ENCODE measurements at places on chromosomes 16 and 17.

- DNase-seq, result no peak
Observed at GRCh38 chr16:75228143-75228976, 9.6 kb downstream of the CTRB1 start.

GRCh38 chr17:44266402-44267164 is 1.4 kb downstream of the SLC4A1 start:
- no peak for DNase-seq

DNA sequence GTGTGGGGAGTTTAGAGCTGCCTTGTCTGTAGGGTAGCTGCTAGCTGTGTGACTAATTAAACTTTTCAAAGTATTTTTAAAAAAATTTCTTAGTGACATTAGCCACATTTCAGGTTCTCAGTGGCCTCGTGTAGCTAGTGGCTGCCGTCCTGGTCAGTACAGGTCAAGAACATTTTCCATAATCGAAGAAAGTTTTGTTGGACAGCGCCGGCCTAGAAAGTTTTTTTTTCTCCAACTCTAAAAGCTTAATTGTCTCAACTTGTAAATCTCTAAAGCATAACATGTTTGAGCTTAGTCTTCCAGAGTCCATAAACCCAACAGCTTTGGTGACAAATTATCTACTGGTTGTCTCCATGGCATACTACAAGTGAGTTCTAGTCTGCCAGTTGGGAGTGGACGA is 4.3 kb downstream of the AKAP1 start:
- DNase-seq, result no peak

DNA sequence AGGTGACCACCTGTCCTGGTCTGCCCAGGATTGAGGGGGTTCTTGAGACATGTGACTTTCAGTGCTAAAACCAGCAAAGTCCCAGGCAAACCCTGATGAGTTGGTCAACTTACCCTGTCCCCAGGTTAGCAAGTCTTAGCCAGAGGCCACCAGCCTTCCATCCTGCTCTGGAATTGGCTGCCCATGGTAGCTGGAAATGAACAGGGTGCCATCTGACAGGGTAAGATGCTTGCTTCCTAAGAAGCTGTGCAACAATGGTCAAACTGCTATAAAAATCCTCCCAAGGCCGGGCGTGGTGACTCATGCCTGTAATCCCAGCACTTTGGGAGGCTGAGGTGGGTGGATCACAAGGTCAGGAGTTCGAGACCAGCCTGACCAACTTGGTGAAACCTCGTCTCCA is 22.8 kb upstream of the MTMR4 start:
- no peak for DNase-seq

DNA sequence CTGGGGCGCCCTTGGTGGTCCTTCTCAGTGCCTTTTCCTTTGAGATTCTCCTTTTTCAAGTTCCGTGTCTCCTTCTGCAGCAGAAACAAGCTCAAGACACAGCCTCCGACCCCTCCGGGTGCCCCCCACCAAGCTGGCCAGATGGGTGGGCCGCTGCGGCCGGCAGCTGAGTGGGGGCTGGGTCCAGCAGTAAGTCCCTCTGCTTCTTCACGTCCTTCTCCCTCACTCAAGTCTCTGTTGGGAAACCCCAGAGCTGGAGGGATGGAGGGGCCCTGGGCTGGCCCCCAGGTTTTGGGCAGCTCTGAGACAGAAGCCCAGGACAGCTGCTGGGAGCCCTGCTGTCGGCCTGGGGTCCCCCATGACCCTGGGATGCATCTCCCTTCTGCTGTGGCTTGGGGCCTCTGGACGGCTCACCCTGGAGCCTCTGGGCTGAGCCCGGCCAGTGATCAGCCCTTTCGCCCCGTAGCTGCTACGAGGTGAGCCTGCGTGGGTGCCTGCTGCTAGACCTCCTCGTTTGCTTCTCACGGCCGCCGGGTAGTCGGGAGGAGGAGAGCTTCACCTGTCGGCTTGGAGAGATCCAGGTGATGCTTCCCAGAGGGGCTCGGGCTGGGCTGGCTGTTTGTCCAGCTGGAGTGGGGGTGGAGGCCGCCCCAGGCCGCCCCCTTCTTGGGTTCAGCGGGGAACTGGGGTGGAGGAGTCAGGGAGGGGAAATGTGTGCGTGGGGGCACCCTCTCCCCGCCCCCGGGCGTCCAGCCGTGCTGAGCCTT is 10.7 kb downstream of the ENGASE start:
- DNase-seq, result no peak

- DNase-seq, result no peak
Observed at GRCh38 chr16:57306676-57307341, 22.3 kb upstream of the PLLP start.

- peak; percentile 38 for DNase-seq
Observed at GRCh38 chr17:43740541-43740940, 18.1 kb downstream of the SOST start.

GRCh38 chr17:66540131-66540781 is 237.8 kb downstream of the PRKCA start:
- peak; percentile 93 for DNase-seq

- DNase-seq, result no peak
Observed at GRCh38 chr16:74939688-74940087, 45.2 kb downstream of the WDR59 start.

DNA sequence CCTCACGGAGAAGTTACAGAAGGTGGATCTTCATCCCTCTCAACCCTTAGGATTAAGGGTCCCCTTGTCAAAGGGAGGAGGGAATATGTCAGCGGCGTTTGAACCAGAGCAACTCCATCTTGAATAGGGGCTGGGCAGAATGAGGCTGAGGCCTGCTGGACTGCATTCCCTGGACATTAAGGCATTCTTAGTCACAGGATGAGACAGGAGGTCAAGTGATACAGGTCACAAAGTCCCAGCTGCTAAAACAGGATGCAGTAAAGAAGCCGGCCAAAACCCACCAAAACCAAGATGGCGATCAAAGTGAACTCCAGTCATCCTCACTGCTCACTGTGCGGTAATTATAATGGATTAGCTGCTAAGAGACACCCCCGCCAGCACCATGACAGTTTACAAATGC is 36.7 kb downstream of the RBFOX3 start:
- no peak for DNase-seq

DNA sequence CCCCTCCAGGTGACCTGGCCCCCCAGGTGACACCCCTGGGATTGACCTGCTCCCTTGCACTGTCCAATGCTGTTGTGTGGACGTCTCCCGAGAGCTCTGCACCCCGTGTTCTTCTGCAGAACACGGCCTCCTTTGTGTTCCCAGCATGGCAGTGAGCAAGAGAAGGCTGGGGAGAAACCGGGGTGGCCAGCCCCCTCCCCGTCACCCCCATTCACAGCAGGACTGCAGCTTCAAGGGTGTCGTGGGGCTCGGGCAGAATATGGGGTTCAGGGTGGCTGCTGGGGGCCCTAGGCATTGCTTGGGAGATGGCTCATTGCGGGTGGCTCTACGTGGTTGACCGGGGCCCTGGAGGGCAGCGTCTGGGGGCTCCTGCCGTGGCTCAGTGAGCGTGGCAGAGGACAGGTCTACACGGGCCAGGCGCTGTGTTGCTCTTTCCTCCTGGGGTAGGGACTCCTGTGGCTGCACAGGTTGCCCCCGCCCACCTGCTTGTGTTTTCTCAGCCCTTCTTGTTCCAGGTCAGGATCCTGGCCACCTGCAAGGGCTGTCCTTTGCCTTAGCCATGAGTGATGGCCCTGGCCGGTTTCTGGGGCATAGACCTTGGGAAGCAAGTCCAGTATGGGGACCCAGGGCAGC is 12.5 kb downstream of the GSE1 start:
- no peak for DNase-seq

- DNase-seq, result peak; percentile 88
Observed at GRCh38 chr17:38742411-38743308, 5.5 kb downstream of the PCGF2 start.

DNA sequence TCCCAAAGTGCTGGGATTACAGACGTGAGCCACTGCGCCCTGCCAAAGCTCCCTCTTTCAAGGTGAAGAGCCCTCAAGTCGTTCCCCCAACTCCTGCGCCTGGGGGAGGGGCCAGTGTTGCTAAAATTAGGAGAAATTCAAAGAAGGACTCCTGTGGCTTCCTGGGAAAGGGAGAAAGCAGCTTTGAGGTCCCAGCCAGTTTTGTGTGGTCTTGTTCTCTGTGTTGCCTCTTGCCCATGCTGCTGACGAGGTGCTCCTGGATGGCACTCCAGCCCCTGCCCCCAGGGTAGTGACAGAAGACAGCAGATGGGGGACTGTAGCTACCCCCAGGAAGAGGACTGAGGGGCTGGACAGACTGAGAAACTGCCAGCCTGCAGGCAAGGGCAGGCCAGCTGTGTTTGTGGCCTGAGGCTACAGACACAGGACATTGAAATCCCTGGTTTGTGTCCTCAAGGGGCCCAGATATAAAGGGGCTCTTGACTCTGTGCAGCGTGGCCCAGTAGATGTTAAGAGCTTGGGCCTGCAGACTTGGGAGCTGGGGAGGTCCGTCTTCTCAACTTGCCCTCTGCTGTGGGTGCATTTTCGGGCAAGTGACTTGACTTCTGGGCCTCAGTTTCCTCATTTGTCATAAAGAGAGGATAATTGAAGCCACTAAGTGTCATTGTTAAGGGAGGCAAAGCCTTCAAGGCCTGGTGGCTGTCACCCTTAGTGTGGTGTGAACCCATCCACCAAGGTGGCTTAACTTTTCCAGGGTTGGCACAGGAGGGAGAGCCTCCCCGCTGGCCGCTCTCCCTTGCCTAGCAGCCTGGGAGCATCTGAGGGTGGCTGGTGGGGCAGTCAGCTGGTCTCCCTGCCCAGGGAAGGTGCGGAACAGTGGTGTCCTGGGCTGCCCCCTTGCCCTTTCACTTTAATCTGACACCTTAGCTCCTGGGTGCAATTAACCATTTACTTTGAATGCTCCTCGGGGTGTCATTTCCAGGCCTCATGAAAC is 4.1 kb downstream of the UBALD2 start:
- DNase-seq, result no peak

DNA sequence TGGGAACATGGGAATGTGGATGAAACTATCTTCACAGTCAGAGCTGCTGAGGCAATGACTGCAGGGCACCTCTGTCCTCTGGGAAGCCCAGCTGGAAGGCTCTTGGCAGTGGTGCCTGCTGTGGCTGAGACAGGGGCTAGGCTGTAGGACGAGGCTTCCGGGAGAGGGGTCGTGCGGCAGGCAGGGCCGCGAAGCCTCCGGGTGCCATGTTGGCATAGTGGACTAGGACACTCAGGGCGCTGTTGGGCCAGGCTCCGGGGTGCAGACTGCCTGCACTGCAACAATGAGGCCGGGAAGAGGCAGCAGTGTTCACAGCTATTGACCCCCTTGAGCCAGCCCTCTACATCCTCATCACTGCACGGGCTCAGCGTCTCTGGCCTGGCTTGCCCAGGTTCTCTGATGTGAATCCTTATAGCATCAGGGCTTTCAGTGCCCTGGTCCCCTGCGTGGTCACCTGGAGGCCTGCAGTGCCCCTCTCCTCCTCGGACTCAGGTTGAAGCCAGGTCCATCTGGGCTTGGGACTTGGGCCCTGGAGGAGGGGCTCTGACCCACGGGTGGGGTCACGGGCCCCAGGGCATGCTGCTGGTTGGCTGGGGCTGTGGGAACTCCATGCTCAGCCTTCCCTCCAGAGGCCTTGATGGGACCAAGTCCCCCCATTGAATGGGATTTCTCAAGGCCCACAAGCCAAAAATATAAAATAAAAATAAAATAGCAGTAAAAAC is 91.6 kb downstream of the TNFRSF13B start:
- no peak for DNase-seq

DNA sequence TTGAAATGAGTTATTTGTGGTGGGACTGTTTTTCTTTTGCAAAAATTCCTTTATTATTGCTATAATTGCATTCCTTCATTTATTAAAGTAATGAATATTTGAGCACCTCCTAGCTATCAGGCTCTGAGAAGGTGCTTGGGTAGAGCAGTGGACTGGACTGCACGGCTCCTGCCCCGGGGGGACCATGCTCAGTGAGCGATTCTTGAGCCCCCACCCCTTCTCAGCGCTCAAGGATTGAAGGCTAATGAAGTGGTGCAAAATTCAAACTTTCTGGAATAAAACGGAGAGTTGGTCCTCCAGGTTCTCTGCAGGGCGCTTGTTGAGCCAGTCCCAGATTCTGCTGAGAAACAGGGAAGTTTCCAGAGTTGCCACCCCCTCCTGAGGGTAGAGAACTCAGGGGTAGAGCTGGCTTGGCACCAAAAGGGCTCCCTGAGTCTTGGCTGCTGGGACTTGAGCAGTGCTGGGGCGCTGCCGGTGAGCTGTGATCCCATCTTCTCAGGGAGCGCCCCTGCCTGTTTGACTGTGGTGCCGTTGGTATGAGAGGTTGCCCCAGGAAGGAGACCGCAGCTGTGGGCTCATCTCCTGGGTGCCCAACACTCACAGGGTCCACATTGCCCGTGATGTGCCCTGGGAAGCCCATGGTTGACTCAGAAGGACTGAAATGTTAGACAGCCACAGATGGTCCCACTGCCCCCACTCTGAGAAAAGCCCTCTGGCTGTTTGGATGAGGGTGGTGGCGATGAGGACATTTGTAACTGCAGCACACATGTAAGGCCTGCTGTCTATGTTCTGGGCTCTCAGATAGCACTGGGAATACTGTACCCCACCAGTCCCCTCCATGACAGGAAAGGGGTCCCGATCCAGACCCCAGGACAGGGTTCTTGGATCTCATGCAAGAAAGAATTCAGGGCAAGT is 20.0 kb downstream of the KSR1 start:
- DNase-seq, result no peak

DNA sequence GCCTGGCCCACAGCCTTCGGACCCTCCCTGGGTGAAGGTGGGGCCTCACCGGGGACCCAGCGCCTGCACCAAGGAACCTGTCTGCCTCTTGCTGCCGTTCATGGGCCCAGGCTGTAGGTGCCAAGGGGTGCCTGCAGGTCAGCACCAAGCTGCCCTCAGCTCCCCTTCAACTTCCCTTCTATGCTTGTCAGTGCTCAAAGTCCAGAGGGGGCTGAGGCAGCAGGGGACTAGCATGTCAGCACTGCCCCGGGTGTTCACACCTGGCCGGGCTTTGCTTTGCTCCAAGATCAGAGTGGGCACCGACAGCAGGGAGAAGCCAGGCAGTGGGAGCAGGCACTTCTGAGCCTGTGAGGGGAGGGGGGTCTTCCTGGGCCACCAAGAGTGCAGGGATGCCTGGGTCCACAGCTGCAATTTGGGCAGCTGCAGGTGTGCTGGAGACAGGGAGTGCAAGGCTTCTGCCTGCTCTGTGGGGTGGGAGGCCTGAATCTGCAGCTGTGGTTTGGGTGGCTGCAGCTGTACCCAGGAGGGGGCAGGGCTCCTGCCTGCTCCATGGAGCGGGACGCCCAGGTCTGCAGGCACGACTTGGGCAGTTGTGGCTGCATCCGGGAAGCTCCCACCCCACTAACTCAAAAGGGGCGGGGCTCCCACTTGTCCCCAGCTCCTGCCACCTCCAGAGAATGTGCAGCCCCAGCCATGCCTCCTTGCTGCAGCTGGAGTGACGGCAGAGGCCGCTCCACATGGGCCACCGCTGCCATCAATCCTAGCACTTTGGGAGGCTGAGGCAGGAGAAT is 27.6 kb upstream of the PRM1 start:
- DNase-seq, result no peak

- peak; percentile 90 for DNase-seq
Observed at GRCh38 chr17:63675607-63676546, 24.0 kb downstream of the LIMD2 start.
